Activated T-cell treated with anti-CD3 and anti-CD28 coated beads, Interleukin-2, amount 50 U/mL, for 72 hours (primary cell): ENCODE measurements at places on chromosomes 4 and X. TPM values are rescaled to one million over a fixed set of nuclear protein-coding genes. Genes with fewer than 3 reads are reported as not detected.

GRCh38 chr4:58543465-58543864, 1433.3 kb upstream of the IGFBP7 start:
- no peak for DNase-seq

- no peak for DNase-seq
These were observed 7.3 kb downstream of the CCDC22 start for GRCh38 chrX:49242545-49243066.

GRCh38 chr4:87399148-87399547, 8.2 kb upstream of the HSD17B11 start:
- DNase-seq = no peak

GRCh38 chrX:96776966-96777365, 92.3 kb downstream of the DIAPH2 start:
- no peak for DNase-seq

DNA sequence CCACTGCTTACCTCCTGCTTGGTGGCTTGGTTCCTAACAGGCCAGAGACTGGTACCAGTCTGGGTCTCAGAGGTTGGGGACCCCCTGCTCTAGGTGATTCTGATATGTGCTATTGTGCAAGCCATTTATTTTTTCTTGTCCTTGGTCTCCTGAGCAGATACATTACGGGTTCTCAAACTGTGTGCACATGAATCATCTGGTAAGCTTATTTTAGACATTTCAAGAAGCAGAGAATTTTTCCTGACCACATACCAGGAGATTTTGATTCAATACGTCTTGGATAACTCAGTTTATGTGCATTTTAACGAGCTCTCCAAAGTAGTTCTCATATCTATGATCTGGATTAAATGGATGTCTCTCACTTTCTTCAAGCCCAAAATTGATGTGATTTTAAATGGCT, 77.2 kb downstream of the FHIP1A start:
- no peak for DNase-seq

GRCh38 chr4:123996718-123997510, 600.3 kb downstream of the SPRY1 start:
- DNase-seq = no peak

- DNase-seq = no peak
These were observed 100.3 kb downstream of the EMCN start for GRCh38 chr4:100417565-100417964.

- DNase-seq = no peak
These were observed 98.5 kb upstream of the SRD5A3 start for GRCh38 chr4:55247521-55247920.

Gene ODAPH
- total RNA-seq = not detected

Gene TEC
- total RNA-seq = 4.6 TPM
